ENCODE measurements at places on chromosomes 11 and 22.

DNA sequence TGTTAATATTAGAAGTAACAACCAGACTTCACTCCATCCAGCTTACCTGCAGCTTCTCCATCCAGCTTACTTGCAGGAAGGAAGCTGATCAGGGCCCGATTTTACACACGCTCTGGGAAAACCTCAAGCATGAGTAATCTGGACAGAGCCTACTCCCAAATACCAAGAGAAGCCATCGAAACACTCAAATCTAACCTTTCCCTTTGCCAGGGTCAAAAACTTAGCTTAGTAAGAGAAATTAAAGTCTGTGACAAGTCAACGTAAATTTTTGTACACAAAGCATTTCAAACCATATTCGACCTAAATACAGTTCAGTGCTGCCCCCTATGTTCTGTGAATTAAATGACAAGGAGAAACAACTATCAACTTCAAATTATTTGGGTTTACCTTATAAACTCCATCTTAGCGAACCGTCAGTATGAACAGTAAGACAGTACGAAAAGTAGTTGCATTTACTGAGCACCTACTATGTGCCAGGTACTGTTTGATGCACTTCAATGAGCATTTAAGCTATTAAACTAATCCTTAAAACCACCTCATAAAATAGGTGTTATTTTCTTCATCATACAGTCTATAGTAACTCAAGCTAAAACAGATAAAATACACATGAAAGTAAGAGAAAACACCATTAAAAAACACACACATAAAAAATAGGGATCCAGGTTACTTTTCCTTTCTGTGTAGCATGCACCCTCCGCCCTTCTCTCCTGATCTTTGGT is 36.9 kb downstream of the ARFGAP3 start:
- DNase-seq, result no peak

DNA sequence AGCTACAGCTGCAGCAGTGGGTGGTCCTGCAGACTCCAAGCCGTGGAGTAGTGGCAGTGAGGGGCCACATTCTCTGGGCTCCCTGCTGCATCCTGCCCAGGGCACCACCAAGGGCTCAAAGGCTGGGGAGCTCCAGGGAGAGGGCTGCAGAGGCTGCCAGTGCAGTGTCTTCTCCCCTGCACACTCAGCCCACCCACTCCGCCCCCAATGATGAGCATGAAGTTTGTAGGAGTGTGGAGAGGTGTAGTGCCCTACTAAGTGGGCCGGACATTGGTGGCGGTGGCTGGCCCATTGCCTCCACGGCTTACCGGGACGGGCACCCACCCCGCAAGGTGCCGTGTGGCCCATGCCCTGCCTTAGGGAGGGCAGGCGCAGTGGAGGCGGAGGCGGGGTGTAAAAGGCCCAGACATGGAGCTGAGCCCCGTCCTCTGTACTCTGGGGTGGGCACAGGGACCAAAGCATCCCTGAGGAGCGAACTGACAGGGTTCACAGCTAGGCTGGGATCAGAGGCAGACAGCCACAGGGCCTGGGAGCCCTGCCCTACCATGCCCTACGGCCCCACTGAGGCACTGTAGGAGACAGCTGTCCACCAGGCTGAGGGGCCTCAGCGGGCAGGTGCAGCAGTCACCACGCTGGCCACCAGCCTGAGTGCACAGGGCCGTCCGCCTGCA is 18.9 kb downstream of the ARVCF start:
- no peak for DNase-seq

- DNase-seq, result no peak
Measured at GRCh38 chr11:84256618-84257017, 970.5 kb upstream of the CCDC90B start.

- DNase-seq, result no peak
Measured at GRCh38 chr11:76885390-76886097, 24.8 kb downstream of the ACER3 start.

DNA sequence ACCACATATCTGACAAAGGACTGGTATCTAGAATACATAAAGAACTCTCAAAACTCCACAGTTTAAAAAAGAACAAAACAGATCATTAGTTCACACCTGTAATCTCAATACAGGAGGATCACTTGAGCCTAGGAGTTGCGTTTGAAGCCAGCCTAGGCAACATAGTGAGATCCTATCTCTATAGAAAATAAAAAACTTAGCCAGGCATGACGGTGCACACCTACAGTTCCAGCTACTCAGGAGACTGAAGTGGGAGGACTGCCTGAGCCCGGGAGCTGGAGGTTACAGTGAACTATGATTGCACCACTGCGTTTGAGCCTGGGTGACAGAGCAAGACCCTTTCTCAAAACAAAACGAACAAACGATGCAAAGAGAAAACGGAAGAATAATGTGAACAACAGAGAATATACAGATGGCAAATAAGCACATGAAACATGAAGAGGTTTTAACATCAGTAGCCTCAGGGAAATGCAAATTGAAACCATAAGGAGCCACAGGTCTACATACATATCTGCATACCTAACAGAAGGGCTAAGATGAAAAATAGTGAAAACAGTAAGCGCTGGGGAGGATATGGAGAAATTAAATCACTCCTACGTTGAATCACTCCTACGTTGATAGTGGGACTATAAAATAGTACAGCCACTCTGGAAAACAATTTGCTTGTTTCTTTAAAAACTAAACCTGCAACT is 70.7 kb downstream of the DGCR2 start:
- DNase-seq, result no peak

DNA sequence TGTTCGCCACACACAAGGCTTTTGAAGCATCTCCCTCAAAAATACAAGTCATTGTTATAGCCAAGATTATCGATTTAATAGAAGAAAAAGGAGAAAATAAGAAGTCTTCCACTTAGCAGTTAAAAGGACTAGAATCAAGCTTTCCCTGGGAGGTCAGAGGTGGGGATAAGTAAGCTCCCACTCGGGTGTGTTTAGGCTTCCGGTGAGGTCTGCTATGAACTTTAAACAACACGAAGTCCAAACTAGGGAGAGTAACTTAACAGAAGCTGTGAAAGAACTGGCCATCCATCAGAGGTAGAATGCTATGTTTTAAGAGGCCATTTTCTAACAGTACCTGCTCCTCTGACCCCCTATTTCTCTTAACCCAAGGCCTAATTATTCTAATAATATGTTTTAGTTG is 91.4 kb upstream of the APOA1 start:
- DNase-seq, result no peak

DNA sequence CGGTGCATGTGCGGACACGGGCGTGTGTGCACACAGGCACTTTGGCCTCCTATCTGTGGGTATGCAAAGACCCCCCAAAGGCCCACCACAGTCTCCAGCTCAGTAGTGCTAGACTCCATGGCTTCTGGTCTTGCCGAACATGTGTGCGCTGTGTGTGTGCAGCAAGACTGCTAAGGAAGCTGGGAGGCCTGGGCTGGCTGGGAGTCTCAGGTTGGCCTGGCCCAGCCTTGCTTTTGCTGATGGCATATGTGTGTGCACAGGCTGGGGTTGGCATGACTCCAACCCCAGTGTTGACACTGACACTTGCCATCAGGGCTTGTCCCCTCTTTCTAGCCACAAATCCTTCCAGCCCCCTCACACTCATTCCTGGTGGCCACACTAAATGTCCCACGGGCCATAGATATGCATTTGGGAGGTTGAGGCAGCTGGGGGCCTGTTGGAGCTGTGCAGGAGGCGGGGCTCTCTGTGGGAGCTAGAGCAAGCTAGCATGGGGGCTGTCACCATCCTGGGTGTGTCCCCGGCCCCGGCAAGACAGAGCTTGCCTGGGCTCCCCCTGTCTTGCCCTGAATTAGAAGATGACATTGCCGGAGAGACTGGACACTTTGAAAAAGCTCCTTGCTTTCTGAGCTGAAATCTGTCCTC is 60.9 kb upstream of the NECTIN1 start:
- no peak for DNase-seq

DNA sequence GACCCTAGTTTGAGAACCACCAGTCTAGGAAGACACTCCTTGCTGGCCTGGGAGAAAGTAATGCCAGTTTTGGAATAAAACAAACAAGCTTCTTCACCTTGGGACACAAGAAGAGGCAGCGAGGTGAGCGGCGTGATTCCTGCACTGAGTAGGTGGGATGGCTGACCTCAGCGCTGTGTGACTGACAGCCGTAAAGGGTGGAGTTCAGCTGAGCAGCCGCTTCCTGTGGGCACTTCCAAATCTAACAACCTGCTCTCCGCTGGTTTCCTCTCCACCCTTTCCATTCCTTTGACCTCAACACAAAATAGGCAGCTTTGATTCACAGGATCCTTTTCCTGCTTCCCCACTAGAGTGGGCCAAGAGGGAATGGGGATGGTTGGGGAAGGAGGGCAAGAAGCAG is 45.8 kb downstream of the PC start:
- no peak for DNase-seq

GRCh38 chr11:32343325-32344008 is 91.9 kb downstream of the WT1 start:
- DNase-seq, result no peak

DNA sequence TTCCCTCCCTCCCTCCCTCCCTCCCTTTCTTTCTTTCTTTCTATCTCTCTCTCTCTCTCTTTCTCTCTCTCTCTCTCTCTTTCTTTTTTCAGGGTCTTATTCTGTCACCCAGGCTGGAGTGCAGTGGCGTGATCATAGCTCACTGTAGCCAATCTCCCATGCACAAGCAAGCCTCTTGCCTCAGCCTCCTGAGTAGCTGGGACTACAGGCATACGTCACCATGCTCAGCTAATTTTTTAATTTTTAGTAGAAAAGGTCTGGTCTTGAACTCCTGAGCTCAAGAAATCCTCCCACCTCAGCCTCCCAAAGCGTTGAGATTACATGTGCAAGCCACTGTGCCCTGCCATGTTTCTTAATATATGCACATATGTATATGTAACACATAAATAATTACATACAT is 19.0 kb downstream of the TSKU start:
- DNase-seq, result no peak

GRCh38 chr11:31355131-31355530 is 14.4 kb downstream of the DCDC1 start:
- no peak for DNase-seq

DNA sequence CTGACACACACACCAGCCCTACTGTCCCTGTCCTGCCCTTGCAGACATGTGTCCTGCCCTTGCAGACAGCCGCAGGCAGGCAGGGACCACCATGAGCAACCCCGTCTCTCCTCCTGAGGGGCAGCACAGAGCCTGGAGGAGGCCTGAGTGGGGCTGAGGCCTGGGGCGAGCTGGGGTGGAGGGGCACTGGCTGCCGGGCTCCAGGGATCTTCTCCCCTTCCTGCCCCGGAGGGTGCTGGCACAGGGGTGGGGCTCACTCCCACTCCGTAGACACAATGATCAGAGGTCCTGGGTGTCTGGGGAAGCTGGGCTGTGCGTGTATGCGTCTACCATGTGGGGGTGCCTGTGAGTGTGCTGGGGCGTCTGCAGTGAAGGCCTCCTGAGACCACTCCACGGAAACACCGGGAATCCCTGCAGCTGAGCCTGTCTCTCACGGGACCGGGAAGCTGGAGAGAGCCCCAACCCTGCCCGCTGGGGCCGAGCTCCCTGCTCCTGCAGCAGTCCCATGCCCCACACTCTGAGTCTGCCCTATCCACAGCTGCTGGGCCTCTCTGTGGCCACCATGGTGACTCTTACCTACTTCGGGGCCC is 588 bp downstream of the TSPAN32 start:
- no peak for DNase-seq

DNA sequence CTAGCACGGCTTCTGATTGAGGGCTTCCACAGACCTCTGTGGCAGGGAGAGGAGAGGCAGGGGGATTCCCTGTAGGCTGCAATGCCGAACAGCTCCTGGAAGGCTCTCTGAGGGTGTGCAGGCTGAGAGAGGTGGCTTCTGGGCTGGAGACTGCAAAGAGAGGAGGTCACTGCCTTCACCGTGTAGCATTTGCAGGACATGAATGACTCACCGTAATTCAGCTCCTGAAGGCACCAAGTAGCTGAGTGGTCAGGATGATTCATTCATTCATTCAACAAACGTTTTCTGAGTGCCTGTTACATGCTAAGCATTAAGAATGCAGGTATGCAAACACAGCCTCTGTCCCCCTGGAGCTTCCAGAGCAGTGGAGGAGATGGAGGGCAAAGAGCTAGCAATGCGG is 18.0 kb upstream of the EIF3D start:
- no peak for DNase-seq

DNA sequence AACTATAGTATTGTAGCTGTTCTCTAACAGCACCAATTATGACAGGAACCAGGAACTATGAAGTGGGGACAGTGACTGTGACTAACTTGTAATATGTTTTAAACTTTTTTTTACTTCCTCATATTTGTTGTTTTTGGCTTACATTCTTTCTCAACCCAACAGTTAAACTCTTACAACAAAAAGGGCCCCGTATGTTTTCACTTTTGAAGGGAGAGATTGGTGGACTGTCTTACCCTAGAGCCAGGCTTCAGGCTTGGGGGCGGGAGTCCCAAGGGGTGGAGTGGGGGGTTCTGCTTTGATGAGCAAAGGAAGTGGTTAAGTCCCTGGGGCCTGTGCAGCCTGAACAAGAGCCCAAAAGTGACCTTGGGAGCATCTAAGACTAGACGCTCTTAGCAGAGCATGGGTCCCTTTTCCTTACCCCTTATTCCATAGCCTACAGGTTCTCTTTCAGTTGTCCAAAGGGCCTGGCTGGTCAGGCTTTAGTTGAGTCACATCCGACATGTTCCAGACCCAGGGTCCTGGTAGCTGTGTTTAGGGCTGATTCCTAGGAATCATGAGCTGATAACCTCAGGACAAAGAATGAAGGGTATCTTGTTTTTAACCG is 38.8 kb downstream of the STIM1 start:
- no peak for DNase-seq

GRCh38 chr11:46553814-46554212 is 40.0 kb downstream of the AMBRA1 start:
- DNase-seq, result no peak

DNA sequence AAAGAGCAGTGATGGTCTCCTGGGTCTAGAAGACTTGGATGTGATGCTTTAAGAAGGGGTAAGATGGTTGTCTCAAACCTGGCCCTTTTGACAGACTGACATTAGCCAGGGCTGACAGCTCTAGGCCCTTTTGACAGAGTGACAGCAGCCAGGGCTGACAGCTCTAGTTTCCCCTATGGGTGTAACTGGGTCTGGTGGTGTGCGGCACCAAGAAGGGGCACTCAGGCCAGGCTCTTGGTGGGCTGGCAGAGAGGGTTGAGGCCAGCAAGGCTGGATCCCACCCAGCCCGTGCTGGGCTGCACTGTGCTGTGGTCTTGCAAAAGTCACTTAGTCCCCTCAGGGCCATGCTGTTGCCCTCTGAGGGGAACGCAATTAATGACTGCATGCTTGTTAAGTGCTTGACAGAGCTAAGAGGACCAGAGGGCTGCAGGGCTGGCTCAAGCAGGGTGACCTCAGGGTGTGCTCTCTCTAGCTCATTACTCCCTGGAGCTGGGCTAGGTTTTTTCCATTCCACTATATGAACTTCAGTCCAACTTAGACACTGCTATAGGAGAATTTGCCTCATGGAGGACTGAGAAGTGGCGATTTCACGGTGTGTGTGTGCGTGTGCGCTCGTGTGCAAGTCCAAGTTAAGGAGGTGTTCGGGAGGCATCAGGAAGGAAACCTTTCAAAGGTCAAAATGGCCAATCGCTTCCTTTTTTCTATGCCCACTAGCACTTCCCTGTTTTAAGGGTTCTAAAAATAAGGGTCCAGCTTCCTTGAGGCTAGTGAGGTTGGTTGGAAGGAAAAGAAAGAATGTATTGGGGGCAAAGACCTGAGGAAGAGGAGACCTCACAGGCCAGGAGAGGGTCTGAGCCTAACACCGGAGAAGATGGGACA is 4.4 kb downstream of the UBASH3B start:
- DNase-seq, result no peak
